ENCODE measurements at places on chromosomes 3 and 15.

- DNase-seq, result no peak
Measured at GRCh38 chr3:73136941-73137340, 75.5 kb downstream of the EBLN2 start.

DNA sequence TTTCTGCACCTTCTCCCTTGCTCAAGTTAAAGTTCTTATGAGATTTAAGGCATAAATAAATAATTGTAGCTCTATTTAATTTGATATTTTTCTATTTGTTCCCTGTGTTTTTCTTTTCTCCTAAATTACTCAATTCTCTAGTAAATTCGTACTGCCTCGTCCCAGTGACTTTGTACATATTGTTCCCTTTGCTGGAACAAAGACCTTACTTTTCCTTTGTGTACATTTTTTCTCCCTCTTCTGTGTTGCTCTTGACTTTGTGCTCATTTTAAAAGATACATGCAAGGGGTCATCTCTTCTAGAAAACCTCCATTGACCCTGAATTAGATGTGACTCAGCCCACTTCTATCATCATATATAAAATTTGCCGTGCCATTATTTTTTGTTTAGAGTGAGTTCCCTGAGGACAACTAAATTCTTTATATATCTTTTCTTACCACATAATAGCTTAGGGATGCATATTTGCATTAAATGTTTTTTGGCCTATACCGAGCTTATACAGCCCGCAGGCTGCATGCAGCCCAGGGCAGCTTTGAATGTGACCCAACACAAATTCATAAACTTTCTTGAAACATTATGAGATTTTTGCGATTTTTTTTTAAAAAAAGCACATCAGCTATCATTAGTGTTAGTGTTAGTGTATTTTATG is 29.6 kb downstream of the PPP4R2 start:
- no peak for DNase-seq

GRCh38 chr3:69462022-69462825 is 76.3 kb upstream of the FRMD4B start:
- no peak for DNase-seq

GRCh38 chr3:192170659-192171058 is 556.7 kb downstream of the FGF12 start:
- DNase-seq, result no peak

- DNase-seq, result no peak
Measured at GRCh38 chr3:81308306-81308705, 453.1 kb downstream of the GBE1 start.

- no peak for DNase-seq
Measured at GRCh38 chr3:106386050-106386449, 517.2 kb upstream of the CBLB start.

- no peak for DNase-seq
Measured at GRCh38 chr15:97652700-97653167, 307.8 kb upstream of the ARRDC4 start.

DNA sequence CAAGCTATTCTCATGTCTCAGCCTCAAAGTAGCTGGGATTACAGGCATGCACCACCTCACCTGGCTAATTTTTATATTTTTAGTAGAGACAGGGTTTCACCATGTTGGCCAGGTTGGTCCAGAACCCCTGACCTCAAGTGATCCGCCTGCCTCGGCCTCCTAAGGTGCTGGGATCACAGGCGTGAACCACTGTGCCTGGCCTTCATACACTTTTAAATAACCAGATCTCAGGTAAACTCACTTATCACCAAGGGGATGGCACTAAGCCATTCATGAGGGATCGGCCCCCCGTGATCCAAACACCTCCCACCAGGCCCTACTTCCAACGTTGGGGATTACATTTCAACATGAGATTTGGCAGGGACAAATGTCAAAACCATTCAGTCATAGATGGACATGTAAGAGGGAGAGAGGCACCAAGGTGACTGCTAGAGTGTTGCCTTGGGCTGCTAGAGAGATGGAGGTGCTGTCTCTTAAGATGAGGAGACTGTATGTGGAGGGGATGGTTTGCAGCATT is 13.3 kb upstream of the DOCK3 start:
- DNase-seq, result no peak

DNA sequence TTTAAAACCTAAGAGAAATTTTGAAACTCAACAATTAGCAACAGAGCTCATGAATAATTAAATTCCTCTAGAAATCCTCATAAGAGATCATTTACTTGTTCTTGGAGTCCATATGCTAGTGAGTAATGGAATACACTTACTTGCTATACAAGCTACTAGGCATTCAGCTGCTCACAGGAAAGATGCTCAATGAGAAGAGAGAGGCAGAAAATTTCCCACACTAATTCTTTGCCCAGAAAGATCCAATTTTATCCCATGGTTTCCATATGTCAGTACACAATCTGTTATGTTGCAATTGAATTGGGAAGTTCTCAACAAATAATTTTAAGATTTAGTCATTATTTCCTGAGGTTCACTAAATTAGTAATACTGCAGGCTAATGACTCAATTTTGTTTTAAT is 310.4 kb downstream of the RYR3 start:
- DNase-seq, result no peak

GRCh38 chr3:50840983-50841489 is 166.3 kb downstream of the DOCK3 start:
- no peak for DNase-seq

DNA sequence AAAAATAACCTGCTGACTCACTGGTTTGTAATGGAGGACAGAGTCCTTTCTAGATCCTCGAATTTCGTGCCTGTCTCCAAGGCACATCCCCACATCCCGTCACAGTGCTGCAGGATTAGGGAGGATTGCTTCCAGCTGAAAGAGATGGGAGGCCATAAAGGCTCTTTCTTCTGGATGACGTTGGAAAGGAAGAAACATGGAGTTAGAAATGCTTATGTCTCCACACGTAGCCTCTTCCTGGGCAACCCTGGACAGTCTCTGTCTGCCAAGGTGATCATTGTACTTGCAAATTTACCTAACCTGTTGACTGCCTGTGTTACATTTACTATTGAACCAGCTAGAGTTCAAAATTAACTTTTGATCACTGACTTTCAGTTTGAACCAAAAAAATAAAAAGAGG is 27.6 kb upstream of the VILL start:
- no peak for DNase-seq

Measured in stimulated activated CD8-positive, alpha-beta memory T cell treated with anti-CD3 and anti-CD28 coated beads, Interleukin-15, amount 100 ng/mL, for 24 hours (primary cell).